ENCODE measurements at places on chromosomes 5 and 9.

DNA sequence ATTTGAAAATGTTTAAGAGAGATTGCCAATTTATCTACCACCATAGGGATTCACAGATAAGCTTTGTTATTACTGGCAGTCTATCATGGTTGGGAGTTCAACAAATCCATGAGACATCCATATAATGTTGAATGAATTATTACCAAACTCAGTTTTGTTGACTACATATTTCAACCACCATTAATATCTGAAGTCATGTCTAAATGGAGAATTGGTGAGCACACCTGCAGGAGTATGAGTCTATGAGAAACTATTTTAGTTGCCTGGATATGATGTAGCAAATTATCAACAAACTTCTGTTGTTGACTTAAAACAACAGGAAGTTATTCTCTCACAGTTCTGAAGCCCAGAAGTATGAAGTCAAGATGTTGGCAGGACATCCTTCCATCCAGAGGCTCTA lies 126.8 kb upstream of the FBXL7 start:
- DNase-seq = no peak

DNA sequence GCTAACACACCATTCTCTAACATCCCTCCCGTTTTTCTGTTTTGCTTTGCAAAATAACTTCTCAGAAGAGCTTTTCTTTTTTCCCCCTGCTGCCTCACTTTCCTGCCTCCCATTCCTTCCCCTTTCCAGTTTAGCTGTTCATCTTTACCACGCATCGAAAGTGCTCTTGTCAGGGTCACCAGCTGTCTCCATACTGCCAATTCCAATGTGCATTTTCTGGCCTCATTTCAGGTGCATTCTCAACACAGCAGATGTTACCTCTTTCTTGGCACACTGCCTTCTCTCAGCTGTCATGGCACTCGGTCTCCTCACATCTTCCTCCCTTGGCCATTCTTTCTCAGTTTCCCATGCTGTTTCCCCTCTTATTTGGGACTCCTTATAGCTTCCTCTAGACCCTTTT lies 9.5 kb downstream of the ARSK start:
- no peak for DNase-seq

GRCh38 chr9:122315534-122315933 lies 50.9 kb downstream of the MRRF start:
- no peak for DNase-seq

GRCh38 chr5:97062046-97062445 lies 80.4 kb downstream of the LIX1 start:
- DNase-seq = no peak

DNA sequence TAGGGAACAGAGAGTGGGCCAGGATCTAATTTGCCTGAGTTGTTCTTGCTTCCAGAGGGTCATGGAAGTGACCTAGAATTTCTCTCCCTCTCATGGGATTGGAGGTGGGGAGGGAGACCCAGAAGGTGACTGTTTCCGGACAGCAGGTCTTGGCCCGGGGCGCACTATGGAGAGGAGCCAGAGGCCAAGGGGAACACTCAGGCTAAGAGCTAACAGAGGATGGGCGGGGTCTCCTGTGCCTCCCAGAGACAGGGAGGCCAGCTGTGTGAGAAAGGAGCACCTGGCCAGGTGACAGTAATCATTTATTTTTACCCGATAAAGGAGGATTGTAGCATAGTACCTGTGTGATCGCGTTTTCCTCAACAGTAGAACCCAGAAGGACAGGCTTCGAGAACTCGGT lies 50.9 kb upstream of the ANKH start:
- no peak for DNase-seq

DNA sequence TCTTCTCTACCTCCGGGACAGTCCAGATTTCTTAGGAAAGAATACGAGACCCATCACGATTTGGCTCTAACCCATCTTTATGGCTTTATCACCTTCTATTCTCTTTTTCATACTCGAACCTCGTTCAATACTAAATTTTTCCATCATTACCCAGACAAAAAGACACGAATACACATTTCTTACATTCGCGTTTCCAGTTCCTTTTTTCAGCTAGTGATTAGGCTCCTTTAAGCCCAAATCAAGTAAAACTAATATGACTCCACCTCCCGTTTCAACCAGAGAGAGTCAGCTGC lies 506 bp downstream of the ZBTB6 start:
- DNase-seq = no peak

GRCh38 chr5:180138976-180139730 lies 67.6 kb upstream of the RNF130 start:
- DNase-seq = no peak

GRCh38 chr5:155343468-155343867 lies 329.9 kb downstream of the KIF4B start:
- no peak for DNase-seq

- no peak for DNase-seq
These were observed 263.4 kb downstream of the AUH start for GRCh38 chr9:91098203-91098850.

- no peak for DNase-seq
These were observed 52.1 kb downstream of the PALM2AKAP2 start for GRCh38 chr9:109831998-109832658.

GRCh38 chr9:89588271-89588879 lies 16.4 kb upstream of the GADD45G start:
- DNase-seq = no peak

GRCh38 chr5:147504011-147504410 lies 5.9 kb downstream of the DPYSL3 start:
- no peak for DNase-seq

GRCh38 chr9:92187390-92187789 lies 72.2 kb upstream of the SPTLC1 start:
- no peak for DNase-seq

DNA sequence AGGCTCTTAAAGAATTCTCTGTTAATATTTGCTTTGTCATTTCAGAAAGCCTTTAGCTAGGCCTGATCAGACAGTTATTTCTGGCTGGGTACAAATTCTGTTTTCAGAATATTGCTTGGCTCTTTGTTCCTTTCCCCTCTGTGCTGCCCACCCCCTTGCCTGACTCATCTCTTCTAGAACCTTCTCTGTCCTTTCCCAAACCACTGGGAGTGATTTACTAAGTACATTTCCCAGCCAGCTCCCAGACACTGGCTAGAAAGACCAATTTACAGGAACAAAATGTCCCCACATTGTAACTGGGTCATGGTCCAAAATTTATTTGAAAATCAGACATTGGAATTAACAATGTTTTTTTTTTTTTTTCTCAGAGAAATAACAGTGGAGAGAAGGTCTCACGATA lies 133.1 kb upstream of the MAP1B start:
- no peak for DNase-seq

DNA sequence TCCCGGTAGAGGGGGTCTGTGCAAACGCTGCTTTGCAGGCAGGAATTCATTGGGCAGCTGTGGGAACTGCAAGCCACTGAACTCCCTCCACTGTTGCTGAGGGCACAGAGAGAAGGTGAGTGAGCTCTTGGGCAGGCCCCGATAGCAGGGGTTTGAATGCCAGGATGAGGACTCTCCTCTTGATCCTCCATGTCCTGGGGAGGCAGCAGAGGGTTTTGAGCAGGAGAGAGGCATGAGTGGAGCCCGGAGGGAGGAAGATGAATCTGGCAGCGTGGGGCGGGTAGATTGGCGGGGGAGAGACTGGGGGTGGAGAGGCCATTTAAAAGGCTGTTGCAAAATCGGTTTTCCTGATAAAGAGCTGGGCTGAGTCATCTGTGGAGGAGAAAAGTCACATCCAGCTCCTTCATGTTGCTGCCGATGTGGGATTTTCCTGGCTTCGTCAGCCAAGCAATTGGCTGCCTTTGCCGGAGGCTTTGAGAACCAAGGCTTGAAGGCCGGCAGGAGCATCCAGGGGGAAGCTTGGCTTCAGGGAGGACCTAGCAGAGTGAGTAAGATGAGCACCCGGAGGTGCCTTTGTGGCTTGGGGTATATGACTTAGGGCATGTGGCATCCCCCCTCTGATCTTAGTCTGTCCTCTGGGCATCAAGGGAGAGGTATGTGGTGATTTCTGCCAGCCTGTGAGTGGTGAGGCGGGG lies at the start of gene SYNPO:
Gene SYNPO (plus strand): TSS at position 350 of the 695 bp plus-strand sequence. CDS start 7,616 bp downstream, outside the sequence.
- DNase-seq = no peak

DNA sequence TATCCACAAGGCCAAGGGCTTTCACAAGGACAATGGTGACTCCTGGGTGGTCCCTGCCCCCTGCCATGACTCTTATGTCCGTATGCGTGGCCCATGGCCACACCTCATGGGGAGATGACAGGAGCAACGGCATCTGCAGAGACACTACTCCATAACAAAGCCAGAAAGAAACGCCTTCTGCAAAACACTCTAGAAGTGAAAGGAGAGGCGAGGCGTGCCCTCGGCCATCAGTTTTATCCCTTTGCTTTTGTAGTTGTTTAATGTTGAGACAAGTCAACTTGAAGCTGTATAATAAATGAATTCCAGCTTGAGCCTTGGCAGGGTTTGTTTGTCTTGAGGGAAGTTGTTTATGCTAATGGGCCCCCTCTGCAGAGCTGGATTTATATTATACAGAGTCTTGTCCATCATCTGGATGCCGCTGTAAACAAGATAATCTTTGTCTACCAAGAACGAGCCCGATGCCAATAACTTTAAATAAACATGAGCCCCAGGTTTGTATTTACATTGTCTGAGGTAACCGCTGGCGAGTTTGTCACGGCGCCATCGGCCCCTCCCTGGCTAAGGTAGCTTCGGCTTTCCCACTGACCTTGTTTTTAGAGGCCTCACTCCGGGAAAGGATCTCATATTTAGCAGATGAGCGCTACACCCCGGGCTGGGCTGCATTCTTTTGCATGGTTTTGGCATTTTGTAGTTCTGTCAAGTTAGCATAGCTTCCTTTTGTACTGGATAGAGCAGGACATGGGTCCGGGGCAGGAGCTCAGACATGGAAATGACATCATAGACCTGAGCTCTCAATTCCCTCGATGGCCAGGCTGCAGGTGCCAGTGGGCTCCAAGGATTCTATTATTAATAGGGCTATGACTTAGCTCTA lies 165.3 kb downstream of the ERCC6L2 start:
- DNase-seq = no peak

- no peak for DNase-seq
These were observed 509.7 kb upstream of the CLINT1 start for GRCh38 chr5:158368686-158369085.

DNA sequence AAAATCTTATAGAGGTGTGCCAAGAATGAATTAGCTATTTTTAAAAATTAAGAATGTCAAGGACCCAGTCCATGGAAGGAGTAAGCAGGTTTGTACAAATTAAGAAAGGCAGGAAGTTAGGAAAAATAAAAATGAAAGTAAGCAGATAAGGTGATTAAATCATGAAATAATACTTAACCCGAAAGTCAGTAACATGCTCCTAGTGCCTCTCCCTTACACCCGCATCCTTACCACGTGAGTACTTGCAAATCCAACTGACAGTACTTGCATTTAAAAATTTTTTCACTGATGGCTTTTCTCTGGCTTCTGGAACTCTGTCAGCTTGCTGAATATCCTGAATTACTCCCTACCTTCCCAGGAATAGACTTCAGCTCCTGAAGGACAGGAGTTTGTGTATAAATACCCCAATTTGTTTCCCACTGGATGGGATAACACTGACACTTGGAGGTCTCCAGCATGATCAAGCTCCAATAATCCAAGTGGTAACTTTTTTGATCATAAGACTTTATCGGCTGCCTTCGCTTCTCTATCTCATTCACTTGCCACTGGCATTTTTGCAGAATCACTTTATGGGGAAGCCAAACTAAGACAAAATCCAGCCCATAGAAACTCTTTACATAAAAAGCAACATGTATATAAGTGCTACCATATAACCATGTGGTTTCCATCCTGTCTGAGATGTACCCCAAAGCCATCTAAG lies 41.6 kb upstream of the RICTOR start:
- no peak for DNase-seq

GRCh38 chr5:102903074-102903871 lies 148.2 kb downstream of the PAM start:
- DNase-seq = no peak

DNA sequence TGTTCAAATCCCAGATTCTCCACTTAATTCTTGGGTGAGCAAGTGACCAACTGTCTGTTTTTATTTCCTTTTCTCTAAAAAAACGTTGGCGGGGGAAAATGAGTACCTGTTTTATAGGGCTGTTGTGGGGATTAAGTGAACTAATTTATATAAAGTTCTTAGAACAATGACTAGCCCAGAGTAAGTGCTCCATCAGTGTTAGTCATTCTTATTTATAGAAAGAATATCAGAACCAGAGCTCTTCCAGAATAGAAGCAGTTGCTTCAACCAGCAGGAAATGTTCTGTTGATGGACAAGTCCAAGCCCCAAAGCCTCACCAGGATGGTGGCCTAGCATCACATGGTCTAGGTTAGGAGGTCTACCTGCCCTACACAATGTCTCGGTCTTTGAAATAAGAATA lies 379.2 kb downstream of the ACTL7B start:
- no peak for DNase-seq

GRCh38 chr5:81209386-81209785 lies 23.7 kb upstream of the CKMT2 start:
- no peak for DNase-seq

- no peak for DNase-seq
These were observed 6.3 kb upstream of the STOM start for GRCh38 chr9:121376214-121376830.

- no peak for DNase-seq
These were observed 119.4 kb upstream of the SPIN1 start for GRCh38 chr9:88268886-88269285.

- DNase-seq = no peak
These were observed 9.6 kb upstream of the NDFIP1 start for GRCh38 chr5:142098931-142099330.

- DNase-seq = no peak
These were observed 36.9 kb downstream of the ANKRD33B start for GRCh38 chr5:10600626-10601245.

DNA sequence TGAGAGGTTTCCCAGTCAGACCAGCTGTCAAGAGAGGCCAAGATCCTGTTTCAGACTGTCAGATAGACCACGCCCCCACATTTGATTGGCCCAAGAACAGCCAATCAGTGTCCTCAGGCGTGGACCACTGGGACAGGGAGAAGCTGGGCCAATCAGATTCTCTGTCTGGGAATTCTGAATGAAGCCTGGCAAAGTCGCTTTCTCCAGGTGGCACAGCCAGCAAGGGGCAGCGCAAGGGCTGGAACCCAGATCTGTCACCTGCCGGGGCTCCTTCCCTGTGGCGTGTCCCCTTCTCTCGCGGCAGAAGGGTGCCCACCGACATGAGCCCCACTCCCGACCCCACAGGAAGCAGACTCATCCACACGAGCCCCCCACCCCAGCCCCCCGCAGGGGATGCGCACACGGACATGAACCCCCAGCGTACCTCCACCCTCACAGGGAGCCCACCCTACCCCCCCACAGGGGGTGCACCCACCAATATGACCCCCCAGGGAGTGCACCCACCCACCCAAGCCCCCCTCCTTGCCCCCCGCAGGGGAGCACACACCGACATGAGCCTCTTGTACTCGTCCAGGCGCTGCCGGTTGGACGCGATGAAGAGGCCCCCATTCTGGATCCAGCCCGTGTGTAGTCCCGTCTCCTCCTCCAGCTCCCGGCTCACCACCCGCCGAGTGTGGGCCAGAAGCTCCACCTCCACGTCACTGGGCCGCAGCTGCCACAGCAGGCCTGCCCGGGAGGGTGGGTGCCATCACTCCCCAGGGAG lies 6.1 kb downstream of the SARDH start:
- DNase-seq = no peak
